ENCODE measurements at places on chromosomes 5 and 9.

- no peak for DNase-seq
Observed at GRCh38 chr9:12272471-12273120, 420.6 kb upstream of the TYRP1 start.

DNA sequence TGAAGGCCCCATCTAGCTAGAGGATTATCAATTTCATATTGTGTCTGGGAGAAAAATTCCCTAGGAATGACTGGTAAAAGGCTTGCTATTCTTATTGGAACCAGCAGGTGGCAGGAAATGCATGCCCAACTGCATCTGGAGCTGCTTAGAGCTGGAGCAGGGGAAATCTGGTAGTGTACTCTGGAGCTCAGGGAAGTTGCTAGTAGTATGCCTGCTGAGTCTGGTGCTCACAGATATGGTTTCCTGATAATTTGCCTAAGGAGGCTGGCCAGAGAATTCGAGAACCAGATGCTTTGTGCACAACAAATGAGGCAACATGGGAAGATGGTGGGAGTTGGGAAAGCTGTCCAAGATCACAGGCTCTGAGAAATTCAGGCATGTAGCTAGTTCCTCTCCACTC, 53.7 kb downstream of the G3BP1 start:
- DNase-seq: peak; percentile 75

DNA sequence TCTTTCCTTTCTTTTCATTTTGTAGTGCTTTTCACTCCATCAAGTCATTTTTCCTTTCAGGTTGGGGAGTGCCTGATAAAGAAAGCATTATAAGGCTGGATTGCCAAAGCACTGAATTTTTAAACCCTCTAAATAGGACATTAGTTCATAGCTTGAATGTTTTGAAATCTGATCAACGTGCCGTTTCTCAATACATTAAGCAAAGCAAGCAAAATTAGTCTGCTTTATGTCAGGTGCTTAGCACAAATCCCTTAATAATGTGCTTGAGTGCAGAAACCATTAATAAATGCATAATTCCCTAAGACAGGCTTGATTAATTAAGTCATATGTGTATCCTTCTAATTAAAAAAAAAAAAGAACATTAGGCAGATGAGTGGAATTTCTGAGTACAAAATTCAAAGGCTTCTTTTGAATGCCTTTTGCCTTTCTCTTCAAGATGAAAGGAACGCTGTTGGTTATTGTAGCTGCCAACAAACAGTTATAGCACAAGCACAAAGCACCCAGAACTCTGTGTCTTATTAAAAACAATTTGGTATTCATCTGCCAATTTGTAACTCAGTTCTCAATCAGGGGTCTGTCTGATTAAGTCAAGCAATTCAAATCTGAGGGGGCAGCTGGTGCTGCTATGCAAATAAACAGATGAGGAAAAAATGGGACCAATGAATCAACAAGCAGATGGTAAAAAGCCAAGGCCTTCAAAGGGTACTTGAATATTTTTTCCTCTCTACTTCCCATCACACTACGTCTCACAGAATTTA, 233.7 kb downstream of the TLE1 start:
- DNase-seq: no peak

- DNase-seq: peak; percentile 13
Observed at GRCh38 chr5:161406880-161407279, 139.6 kb downstream of the GABRB2 start.

DNA sequence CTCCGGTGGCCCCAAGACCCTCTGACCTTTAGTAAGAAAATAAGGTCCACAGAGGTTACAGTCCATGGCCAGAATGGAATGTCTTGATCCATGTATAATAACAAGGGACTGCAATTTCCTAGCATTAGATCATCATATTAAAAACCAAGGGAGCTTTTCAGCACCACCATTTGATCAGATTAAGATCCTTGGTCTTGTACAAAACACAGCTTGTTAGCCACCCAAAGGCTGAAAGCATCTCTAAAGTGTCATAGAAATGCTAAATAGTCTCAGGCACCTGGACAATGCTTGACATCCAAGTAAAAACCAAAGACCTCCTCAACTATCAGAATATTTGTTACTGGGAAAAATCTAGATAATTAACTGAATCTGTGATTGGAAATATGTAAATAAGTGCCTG, 50.3 kb upstream of the VPS13A start:
- no peak for DNase-seq

DNA sequence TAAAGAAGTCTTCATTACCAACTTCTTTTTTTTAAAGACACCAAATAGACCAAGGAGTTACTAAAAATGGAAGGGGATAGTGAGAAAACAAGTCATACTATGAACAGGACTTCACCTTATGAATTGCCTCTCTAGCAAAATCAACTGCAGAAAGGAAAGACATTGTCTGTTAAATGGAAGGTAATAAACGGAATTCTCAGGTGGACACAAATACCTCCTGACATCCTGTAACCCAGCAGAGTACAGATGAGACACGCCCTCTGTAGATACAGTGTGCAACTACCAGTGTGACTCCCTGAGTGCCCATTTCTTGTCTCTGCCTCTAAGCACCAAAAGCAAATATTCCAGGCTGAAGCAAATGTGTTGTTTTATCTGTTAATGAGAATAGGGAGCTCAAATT, 12.2 kb upstream of the PLPP1 start:
- no peak for DNase-seq

DNA sequence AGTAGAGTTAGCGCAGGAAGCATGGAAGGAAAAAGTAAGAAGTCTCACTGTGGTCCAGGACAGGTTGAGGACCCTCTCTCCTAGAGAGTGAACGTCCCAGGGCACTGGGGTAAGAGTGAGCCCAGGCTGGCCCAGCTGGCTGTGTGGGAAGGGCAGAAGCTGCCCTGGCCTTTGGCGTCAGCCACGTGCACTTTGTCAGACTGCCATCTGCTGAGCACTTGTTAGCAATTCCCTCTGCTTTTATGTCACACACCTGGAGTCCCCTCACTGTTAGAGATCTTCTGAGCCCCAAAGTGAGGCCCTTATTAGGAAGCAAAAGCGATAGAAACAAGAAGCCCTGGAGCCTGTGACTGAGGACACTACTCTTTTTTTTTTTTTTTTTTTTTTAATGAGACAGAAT, 79.1 kb downstream of the UGCG start:
- no peak for DNase-seq

- DNase-seq: no peak
Observed at GRCh38 chr5:143464723-143465490, 61.4 kb upstream of the NR3C1 start.

DNA sequence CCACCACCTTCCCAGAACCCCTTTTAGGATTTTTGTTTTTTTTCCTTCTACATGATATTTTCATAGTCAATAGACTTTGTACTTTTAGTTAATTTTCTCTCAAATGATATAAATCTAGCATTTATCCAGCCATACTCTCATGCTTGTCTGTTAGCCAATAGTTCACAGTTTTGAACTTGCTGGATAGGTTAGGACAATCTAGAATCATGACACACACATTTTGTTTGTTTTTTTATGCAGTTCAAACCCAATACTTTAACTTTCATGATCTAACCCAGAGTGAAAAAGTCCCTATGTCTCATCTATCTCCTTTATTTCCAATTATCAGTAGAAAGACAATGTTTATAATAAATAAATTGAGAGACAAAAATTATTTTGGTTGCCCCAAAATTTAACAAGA, 509.7 kb upstream of the DMAC1 start:
- no peak for DNase-seq

GRCh38 chr5:124745928-124746915, at the start of gene ZNF608:
TSS of gene ZNF608 (minus strand) at chr5:124746639. CDS start at chr5:124744989, 1,650 bp downstream.
- DNase-seq: peak; percentile 89

GRCh38 chr5:4941957-4942830, 197.9 kb upstream of the ADAMTS16 start:
- DNase-seq: no peak

DNA sequence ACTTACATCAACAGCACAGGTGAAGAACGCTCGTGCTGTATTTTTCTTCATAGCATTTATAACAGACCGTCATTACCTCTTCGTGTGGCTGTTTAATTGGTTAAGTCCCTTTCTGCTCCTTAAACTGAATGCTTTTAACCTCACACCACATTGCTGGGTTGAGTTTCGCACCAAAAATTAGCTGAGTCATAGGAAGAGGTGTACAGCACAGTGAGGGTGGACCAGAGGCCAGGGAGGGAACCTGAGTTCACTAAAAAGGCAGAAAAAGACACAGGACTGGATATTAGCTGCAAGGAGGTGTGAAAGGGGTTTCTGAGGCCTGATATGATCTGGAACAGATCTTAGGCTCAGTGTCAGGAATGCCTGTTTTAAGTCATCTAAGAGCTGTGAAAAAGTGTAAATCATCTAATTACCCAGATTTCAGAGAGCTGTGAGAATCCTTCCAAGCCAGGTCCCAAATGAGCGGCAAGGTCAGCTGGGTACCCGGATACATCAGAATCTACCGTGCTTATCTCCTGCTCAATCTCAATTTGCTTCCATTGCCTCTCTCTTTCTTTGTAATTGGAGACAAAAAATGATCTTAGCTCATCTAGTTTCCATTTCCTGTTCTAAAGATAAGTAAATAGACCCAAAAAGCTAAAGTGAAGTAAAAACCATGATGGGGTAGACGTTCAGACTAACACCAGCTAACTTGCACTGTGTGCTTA, 7.1 kb upstream of the CFAP90 start:
- no peak for DNase-seq

- no peak for DNase-seq
Observed at GRCh38 chr5:108937221-108937620, 189.5 kb downstream of the FER start.

- no peak for DNase-seq
Observed at GRCh38 chr5:69367697-69368279, 1.5 kb downstream of the AK6 start.

DNA sequence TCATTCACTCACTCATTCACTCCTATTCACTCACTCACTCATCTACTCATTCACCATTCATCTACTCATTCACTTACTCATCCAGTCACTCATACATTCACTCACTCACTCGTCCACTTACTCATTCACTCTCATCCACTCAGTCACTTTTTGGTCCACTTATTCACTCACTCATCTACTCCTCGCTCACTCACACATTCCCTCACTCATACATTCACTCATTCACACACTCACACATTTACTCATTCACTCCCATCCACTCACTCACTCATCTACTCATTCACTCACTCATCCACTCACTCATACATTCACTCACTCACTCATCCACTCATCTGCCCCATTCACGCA, 27.7 kb downstream of the WNK2 start:
- DNase-seq: no peak

DNA sequence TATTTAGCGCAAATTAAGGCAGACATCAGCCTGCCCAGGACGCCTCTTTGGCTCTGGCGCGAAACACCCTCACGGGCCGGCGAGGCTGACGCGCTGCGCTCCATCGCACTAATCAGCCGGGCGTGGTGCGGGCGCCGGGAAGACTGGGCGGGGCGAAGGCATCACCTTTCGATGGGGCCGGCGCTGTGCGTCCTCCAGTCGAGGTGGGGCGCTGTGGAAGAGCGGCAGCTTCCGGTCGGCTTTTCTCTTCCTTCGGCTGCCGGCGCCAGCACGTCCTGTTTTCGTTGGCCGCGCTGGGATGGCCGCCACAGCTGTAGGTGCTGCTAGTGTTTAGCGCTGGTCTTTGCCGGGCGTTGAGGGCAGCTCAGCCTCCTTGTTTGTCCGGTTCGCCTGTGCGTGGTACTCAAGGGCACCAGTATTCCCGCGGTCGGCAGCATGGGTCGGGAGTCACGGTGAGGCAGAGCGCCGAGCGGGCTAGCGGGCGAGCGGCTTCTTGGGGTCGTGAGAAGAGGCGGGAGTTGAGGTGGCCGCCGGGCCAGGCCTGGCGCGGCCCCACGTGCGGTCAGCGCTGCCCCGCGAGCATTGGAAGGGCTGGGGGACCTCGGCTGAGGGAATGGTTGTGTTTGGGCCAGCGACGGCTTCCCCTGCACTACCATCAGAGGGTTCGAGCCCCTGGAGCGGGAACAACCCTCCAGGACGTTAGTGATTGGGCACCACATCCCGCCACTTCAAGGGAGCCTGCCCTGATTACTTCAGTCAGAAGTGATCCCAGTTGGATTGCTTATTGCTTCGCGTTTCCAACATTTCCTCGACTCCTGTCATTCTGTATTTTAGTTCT, at the start of gene DDX46:
TSS of gene DDX46 (plus strand) at position 276 of the 838 bp plus-strand sequence. CDS start at position 436, 160 bp downstream.
- peak; percentile 92 for DNase-seq

- no peak for DNase-seq
Observed at GRCh38 chr5:5089895-5090649, 50.1 kb upstream of the ADAMTS16 start.

DNA sequence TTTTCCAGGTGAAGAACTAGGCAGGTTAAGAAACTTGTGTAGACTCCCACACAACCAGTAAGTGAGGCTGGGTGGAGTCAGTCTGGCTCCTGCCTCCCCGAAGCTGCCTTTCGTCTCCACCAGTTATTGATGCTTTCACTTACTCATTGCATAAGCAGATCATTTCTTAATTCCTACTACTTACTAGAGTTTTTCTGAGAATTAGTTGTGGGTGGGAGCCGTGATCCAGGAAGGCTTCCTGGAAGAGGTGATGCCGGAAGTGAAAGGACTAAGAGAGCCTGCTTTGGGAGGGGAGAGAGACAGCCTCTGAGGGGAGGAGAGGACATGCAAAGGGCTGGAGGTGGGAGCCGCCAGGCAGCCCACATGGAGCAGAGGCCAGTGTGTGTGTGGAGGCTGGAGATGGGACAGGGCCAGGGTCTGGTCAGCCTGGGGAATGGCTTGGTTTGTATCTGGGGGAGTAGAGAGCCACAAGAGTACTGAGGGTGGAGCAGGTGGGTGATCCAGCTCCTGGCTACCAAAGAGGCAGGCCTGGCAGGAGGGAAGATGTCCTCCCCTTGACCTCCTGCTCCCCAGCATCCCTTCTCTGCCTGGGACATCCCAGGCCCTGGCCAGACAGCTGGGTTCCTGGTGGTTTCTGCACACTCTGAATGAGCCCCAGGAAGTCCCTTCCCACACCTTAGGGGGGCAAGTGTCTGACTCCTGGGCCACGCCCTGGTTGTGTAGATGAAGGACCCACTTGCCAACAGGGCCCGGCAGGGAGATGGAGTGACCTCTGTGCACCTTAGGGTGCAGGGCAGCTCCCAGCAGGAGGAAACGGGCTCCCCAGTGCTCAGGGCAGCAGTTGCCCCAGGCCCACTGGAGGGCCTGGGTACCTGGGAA, 12.2 kb upstream of the CARD19 start:
- no peak for DNase-seq

DNA sequence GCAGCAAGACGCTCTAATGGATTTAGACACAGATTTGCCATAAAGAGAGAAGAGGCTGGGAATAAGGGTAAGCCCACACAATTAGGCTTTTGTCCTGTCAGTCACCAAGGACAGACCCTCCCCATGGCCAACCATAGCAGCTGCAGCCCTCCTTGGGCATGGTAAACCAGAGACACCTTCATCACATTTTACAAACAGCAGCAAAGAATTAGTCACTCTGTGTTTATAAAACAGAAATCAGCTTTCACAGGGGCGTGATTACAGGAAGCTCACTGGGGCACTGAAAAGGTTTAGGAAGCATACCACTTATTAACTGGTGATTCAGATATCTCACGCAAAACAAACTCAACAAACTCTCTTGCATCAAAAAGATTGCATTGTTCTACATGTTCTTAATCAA, 37.3 kb upstream of the ZNF622 start:
- no peak for DNase-seq

- DNase-seq: no peak
Observed at GRCh38 chr5:135535420-135535819, 344 bp downstream of the NEUROG1 start.
